ENCODE measurements at places on chromosomes 6 and 20.

GRCh38 chr6:142510211-142510610, 208.4 kb downstream of the ADGRG6 start:
- no peak for DNase-seq

- no peak for DNase-seq
Measured at GRCh38 chr20:38434301-38434741, 807 bp downstream of the SNHG17 start.

GRCh38 chr6:108661430-108661829, 100.7 kb downstream of the FOXO3 start:
- DNase-seq: no peak

DNA sequence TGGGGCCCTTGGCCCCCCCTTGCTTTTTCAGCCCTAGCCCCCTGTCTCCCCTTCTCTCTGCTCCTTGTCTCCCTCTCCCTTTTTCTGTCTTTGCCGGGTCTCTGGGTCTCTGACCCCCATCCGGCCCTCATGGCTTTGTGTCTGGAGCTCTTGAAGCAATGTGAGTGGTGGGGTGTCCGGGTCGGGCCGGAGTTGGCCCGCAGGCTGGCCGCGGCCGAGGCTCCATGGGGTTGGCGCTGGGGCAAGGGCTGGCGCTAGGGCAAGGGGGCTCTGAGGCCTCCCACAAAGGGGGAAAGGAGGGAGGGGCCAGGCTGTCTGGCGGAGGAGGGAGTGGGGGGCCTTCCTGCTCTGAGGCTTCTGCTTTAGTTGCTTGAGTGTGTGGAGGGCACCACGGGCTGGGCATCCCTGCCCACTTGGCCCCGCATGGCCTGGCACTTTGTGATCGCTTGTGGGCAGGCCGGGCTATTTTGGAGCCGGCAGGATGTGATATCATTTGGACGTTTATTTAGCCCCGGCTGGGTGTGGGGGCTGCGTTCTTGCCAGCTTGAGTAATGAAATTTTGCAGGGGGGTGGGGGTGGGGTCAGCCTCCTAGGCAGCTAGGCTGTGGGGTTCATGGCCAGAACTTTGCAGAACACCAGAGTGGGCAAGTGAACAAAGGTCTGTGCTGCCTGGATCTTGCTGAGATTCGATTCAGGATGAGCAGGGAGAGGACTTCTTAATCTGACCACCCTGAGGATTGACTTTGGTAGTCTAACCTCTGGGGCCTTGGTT, 78.7 kb upstream of the MYL9 start:
- DNase-seq: no peak
